HCT116 (cell line): ENCODE measurements at places on chromosomes 2 and 18.
A peak's percentile ranks its signal among the peaks of the same experiment; 100 is the strongest.

DNA sequence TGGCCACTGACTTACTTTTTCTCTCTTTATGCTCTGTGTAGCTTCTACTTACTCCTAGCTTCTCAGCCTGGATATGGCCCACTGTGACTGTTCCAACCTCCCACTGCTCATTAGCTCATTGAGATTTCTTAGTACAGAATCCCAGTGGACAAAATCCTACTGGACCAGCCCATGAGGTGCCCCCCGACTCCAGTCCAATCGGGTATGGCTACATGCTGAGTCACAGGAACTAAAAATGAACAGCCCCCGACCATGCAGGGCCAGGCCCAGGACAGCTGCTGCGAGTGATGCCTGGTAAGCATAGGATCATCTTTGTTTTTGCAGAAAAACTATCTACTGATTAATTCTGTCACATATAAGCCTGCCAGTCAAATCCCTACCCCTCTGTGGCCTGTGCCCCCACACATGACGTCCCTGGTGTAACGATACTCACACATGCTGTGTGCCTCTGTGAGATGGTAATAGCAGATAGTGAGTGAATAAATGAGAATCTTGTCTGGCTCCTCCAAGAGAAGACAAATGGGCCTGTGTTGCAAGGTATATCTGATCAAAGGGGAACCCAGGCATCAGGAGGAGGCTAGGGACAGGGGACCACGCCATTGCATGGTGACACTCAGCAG lies 85.9 kb upstream of the KLF7 start:
- H3K4me3 ChIP-seq: no peak overlapping the region
- H3K36me3 ChIP-seq: no peaks in the 10 kb centered on the region
- no peaks in the 10 kb centered on the region for H3K27me3 ChIP-seq
- no peak overlapping the region for H3K27ac ChIP-seq
- DNase-seq: no peak
- H3K4me1 ChIP-seq: no peaks in the 10 kb centered on the region

DNA sequence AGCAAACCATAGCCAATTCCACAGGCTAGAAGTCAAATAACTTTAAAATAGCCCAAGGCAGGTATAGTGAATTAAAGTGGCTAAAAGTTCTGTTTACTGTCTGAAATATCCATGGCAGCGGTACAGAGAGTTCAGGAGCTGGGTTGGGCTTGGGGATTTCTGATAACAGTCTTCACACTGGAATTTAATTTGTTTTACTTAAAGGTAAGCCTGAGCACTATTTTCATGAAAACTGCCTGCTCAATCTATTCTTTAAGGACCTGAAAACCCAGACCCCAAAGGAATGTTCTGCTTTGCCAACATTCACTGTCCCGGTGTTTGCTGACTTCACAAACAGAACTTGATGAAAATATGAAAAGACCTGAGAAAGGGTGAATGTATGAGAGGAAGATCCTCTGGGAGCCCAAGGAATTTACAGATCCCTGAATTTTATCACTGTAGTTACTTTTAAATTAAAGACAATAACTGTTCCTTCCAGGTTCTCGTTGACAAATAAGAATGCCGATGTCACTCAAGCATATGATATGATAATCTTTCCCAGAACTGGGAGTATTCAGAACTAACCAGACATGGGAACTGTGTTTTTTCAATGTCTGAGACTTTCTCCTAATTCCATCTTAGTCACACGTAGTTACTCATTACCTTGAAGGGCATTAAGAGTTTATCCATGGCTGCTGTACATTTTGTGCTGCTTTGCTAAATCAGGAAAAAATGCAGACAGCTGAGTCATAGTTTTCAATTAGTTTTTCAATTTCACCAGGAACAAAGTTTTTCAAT lies 28.3 kb upstream of the ITGB6 start:
- no peak overlapping the region for H3K4me3 ChIP-seq
- peaks cover 72% of the 10 kb centered on the region for H3K4me1 ChIP-seq
- H3K27me3 ChIP-seq: no peaks in the 10 kb centered on the region
- DNase-seq: no peak
- H3K27ac ChIP-seq: no peak overlapping the region
- H3K36me3 ChIP-seq: no peaks in the 10 kb centered on the region

- no peak overlapping the region for H3K4me3 ChIP-seq
- H3K36me3 ChIP-seq: no peaks in the 10 kb centered on the region
- H3K27me3 ChIP-seq: no peaks in the 10 kb centered on the region
- no peak overlapping the region for H3K27ac ChIP-seq
- no peak for DNase-seq
These were observed 19.2 kb upstream of the CCDC141 start for GRCh38 chr2:179068991-179069643.

- H3K27me3 ChIP-seq: no peaks in the 10 kb centered on the region
- H3K36me3 ChIP-seq: no peaks in the 10 kb centered on the region
- no peak overlapping the region for H3K4me3 ChIP-seq
- no peak overlapping the region for H3K27ac ChIP-seq
- DNase-seq: no peak
These were observed 322.1 kb upstream of the CHAC2 start for GRCh38 chr2:53445383-53446070.

DNA sequence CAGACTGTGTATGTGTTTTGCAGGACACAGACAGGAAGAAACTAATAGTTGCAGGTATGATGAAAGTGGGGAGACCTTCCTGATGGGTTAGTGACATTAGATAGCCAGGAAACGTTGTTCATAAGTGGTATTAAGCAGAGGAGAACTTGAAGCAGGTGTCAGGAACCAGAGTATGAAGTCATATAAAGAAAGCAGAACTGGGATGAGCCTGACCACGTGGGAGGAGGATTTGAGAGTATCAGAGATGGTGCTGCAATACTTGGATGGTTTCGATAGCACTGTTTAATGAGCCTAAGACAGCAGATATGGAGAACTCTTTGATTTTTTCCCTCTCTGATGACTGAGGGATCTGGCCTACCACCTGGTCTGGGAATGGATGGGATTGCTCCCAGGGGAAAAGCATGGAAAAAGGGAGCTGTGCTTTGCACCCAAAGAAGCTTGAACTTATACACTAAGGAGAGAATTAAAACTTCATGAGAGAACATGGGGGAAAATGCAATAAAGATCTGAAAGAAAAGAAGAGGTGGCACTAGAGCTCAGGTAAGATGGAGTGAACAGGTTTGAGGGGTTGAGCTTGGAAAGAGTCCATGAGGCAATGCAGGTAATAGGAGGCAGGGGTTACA lies 226.0 kb upstream of the LRRTM1 start:
- DNase-seq: no peak
- H3K4me1 ChIP-seq: no peaks in the 10 kb centered on the region
- H3K4me3 ChIP-seq: no peak overlapping the region
- no peaks in the 10 kb centered on the region for H3K36me3 ChIP-seq
- no peaks in the 10 kb centered on the region for H3K27me3 ChIP-seq
- no peak overlapping the region for H3K27ac ChIP-seq

DNA sequence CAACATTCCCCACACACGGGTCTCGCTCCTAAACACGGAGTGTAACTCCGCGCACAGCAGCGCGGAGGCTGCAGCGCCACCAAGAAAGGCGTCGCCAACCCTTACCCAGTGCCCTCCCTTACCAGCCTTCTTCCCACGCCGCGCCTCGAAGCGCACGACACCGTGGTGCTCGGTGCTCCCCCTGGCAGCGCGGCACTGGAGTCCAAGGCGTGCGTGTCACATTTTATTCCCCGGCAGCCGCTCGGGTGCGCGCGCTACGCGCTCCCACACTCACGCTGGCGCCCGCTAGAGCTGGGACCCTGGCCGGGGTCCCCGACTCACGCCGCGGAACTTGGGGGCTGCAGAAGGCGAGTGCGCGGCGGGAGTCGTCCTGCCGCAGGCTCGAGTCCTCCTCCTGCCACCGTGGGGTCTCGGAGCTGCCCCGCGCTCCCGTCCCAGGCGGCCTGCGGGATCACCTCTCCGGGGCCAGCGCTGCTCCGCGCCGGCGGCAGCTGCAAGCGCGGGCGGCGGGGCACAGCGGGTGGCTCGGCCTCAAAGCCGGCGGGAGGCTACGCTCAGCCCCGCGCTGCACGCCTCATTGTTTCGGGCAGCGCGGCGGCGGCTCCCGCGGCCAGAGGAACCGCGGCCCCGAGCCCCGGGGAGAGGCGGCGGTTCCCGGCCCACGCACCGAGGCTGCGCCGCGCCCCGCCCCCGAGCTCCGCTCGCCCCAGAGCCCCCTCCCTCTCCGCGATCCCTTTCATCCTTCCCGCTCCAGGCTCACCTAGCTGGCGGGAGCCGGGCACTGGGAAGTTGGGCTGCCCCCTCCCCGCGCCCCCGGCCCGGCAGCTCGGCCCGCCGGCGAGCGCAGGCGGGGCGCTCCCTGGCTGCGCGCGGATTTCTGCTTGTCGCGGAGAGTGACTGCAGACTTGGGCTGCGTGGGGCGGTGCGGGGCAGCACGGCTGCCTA lies at the start of gene ST6GAL2:
ST6GAL2 (minus strand) TSS at position 197 of the 945 bp plus-strand sequence. CDS start 42,190 bp downstream, outside the sequence.
- no peak within 1 kb of the TSS for H3K4me3 ChIP-seq
- H3K27ac ChIP-seq: no peak within 1 kb of the TSS

DNA sequence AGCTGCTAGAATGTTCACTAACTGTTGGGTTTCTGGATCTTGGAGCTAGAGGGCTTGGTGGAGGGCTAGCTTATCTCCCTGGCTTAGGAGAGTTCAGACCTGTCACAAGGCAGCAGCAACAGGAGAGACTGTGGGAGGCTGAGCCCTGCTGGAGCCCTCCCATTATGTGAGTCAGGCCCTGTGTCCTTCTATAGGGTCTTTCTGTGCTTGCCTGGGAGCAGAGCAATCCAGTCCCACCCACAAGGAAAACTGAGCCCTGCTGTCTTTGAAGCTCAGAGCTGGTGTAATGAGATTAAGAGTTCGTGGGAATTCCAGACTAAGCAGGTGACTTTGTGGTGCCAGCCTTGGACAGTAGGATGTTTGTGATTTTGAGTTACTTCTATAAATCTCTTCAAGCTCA lies 249.0 kb downstream of the TTC32 start:
- no peak overlapping the region for H3K27ac ChIP-seq
- DNase-seq: no peak
- no peaks in the 10 kb centered on the region for H3K27me3 ChIP-seq
- no peaks in the 10 kb centered on the region for H3K4me1 ChIP-seq

DNA sequence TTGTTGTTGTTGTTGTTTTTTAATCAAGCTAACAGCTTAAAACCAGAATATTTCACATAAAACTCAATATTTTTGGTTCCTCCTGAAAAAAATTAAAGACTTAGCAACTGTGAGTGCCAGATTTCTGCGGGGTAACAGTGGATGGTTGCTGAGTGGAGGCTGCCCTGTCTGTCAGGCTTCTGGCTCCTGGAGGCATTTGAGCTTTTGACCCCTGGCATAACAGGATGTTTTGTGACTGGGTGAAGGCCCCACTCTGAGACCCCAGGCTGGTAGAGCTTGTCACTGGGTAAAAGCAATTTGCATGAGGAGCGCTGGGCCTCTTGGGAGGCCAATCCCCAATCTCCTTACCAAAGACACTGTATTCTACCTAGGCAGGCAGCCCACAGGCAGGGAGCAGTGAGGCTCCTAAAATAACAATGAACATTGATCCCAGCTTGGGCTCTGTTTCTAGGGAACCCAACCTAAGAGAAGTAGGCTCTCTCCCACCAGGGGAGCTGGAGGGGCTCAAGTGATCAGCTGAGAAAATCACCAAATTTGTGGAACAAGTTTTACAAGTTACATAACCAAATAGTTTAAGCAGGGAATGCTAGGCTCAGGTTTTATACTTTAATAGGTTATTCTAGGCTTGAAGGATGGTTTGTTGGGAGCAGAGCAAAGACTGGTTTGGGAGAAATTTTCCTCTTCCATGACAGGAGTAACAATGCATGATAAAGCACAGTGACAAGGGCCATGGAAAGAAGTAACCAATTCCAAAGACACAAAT lies 5.9 kb upstream of the SPRED2 start:
- no peaks in the 10 kb centered on the region for H3K36me3 ChIP-seq
- no peak overlapping the region for H3K27ac ChIP-seq
- no peak for DNase-seq
- H3K4me1 ChIP-seq: peaks cover 33% of the 10 kb centered on the region
- no peak overlapping the region for H3K4me3 ChIP-seq

DNA sequence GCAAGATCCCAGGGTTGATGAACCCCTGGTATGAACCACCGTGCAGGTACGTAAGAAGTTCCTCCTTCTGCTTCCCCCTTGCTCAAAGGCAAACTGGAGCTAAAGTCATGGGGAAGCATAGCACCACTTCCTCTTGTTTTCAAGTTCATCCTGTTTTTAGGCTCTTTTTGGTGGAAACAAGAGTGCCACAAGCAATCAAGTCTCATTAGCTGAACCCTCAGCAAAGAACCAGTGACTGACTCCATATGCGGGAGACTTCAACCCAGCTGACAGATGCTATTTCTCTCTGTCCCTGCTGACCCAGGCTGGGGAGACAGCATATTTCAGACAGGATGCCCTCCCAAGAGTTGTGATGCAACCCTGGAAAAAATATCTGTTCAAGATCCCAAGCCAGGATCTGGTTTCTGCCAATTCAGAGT lies 47.7 kb downstream of the BCL2 start:
- no peak for DNase-seq
- H3K4me1 ChIP-seq: no peaks in the 10 kb centered on the region
- H3K27ac ChIP-seq: no peak overlapping the region
- no peak overlapping the region for H3K4me3 ChIP-seq
- 0 out of 2 replicates have a peak, but pooled peaks cover 3% of the 10 kb centered on the region for H3K27me3 ChIP-seq
- H3K36me3 ChIP-seq: no peaks in the 10 kb centered on the region

DNA sequence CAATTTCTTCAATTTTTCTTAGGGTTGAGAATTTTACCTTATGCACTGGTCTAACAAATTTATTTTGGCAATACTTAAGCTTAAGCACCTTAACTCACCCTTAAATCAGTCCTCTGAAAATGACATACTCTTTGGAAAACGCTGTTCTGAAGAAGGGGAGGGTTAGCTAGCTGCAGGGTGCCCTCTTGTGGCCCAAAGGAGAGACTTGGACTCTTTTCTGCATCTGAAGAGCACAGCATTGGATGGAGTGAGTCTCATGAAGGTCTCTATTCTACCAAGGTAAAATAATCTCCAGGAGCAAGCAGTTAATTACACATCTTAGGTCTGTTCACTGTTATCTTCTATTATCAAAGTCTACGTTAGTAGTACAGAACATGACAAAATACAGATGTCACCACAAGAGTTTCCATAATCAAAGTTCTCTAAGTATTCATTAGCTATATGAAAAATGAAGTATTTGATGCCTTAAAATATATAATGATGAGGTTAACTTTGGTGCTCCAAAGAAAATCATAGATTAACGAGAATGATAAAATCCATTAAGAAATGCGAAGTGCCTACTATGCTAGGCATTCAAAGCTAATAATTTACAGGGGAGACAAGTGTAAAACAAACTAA lies 24.4 kb downstream of the PUM2 start:
- no peaks in the 10 kb centered on the region for H3K27me3 ChIP-seq
- no peaks in the 10 kb centered on the region for H3K4me1 ChIP-seq
- no peak overlapping the region for H3K4me3 ChIP-seq
- H3K36me3 ChIP-seq: peaks cover 22% of the 10 kb centered on the region; the same call in 1 of the 2 replicates
- H3K27ac ChIP-seq: no peak overlapping the region
- DNase-seq: peak; percentile 24
